ENCODE measurements at places on chromosomes 3 and 15. TPM values are rescaled to one million over a fixed set of nuclear protein-coding genes. Genes with fewer than 3 reads are reported as not detected.

DNA sequence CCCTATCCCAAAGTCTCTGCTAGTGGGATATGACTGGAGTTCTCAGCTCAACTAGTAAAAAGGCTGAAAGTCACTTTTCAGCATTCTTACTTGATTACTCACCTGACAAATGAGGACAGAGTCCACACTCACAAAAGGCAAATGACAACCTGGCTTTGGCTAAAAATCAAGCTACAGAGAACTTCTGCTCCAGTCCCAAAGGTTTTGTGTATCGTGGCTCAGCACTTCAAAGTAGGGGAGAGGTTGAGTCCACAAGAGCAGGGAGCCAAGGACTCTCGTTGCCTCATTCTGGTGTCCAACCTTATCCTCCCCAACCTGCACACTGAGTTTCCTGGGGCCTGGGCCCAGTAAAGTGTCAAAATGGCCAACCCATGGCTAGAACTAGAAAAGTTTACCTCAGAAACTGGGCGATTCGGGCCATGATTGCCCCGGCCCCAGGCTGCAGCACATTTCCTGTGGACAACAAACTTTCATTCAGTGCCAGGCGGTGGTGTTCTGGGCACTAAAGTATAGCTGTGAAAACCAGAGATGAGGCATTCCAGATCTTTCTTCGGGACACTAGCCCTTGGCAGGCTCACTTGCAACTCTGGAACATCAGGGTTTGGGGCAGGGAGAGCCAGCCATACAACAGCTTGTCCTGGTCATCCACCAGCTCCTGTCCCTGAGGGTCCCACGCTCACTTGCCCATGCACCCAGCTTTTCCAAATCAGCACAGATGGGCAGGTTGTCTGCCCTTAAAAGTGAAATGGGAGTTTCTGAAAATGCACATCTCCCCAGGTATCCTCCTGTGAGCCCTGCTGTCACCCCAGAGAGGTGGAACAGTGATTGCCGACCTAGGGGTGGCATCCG, 3.1 kb downstream of the ACAA1 start:
- no peak for DNase-seq

The SOX2 gene
- 4.9 TPM for total RNA-seq

GRCh38 chr15:67799801-67800205, 25.5 kb upstream of the SKOR1 start:
- DNase-seq = no peak

DNA sequence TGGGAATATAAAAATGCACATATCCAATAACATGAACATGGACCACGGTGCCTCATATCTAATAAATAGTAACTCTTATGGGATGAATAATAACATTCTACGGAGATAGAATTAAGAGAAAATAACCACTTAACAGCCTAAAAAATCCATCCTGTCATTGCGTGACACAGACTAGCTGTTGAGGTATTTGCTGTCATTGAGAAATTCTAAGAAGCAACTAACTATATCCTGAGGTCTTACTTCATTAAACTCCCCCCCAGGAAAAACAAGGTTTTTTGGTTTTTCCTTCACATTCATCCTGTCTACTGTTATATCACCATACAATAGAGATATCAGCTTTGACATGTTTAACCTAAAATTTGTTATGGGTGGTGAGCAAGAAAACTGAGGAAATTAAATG, 14.3 kb downstream of the CEP152 start:
- DNase-seq = no peak

The GOLGA6B gene
- not detected for total RNA-seq

DNA sequence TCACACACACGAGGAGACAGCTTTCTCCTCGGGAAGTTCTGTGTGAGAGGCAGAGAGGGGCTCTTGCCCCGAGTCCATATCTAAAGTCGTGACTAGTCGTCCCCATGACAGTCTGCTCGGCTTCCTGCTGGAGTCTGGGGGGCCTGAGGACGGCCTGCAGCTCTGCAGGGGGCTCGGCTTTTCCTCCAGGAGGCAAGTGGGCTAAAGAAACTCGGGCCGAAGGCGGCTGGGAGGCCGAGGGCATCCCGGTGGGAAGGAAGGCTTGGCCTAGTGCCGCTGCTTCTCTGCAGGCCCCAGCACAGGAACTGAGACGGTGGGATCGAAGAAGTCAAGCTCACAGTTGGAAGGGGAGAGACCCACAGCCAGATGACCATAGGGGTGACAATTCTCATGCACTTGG, 25.4 kb upstream of the PIGZ start:
- no peak for DNase-seq

The SLC9C1 gene
- not detected for total RNA-seq

The PRSS50 gene
- not detected for total RNA-seq

DNA sequence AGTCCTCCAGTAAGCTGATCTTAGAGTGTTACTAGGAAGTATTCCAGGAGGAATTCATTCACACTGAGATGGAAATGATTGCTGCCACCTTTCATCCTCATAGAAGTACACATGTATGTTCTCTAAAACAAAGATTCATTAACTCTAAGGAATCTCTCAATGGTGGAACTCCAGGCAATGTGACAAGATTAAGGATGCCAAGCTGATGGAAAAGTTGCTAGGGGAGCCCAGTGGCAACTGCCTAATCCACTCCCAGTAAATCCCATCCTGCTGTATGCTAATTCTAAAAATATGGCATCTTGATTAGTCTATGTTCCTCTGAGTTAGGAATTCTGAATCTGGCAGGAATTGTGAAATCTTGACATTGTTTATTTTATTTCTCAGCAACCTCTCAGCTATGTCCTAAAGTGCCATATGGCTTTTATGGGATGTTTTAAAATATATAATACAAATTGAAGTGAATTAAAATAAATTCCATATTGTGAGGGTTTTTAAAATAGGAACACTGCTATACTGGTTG, 210.0 kb upstream of the TRIM42 start:
- DNase-seq = no peak

The TRA2B gene
- 84.3 TPM for total RNA-seq

- no peak for DNase-seq
Measured at GRCh38 chr15:60576515-60576914, 97.6 kb upstream of the ICE2 start.

The ELL3 gene
- total RNA-seq = 3.0 TPM

The MORC1 gene
- total RNA-seq = not detected

The OIP5 gene
- total RNA-seq = not detected

The PDIA5 gene
- total RNA-seq = 14.1 TPM
